ENCODE measurements at places on chromosomes 12 and 14.
A peak's percentile ranks its signal among the peaks of the same experiment; 100 is the strongest.

- DNase-seq: no peak
Measured at GRCh38 chr14:74394549-74394948, 31.5 kb downstream of the SYNDIG1L start.

DNA sequence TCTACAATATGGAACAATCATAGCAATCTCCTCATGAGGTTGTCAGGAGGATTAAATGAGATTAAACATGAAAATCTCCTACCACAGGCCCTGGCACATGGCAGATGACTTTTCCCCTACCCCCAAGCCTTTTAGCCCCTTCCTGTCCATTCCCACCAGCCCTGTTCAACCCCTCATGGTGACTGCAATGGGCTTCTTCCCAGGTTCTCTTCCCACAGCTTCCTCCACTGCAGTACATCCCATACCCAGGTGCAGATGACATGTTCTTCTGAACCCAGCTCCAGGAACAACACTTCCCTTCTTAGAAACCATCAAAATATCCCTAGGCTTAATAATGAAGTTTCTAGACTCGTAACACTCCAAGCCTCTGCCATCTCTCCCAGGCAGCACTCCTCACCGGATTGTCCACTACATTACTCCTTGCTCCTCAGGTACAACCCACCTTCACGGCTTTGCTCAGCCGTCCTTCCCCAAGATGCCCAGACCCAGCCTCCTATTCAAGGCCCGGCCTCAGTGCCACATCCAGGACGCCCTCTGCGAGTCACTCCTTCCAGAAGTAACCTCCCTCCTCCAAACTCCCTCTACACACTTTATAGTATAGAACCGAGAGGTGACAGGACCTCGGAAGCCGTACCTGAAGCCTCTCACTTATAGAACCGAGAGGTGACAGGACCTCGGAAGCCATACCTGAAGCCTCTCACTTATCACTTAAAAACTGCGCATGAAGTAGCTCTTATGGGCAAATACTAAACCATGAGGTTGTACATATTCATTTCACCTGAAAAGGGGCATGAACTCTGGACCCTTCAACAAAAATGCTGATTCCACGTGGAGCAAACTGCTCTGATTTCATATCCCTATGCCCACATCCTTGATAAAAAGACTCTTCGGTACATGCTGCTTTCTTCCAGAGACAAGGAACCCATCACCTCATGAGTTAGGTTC, 1.5 kb downstream of the CRACR2A start:
- no peak for DNase-seq

- DNase-seq: no peak
Measured at GRCh38 chr14:36852981-36853691, 191.5 kb downstream of the PAX9 start.

DNA sequence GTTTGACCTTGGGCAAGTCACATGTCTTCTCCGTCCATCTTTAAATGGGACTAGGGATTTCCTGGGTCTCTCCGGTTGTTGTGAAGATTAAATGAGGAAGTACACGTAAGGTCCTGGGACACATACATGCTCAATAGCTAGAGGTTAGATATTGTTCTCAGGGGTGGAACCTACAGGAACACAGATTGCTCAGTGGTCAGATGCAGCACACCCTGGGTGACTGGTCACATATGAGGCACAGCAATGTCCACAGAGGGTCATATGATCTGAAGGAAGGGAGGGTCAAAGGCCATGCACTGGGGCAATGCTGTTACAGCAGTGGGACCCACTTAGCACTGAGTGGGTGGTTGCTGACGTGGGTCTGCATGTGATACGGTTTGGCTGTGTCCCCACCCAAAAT, 11.4 kb upstream of the SLC8B1 start:
- no peak for DNase-seq

DNA sequence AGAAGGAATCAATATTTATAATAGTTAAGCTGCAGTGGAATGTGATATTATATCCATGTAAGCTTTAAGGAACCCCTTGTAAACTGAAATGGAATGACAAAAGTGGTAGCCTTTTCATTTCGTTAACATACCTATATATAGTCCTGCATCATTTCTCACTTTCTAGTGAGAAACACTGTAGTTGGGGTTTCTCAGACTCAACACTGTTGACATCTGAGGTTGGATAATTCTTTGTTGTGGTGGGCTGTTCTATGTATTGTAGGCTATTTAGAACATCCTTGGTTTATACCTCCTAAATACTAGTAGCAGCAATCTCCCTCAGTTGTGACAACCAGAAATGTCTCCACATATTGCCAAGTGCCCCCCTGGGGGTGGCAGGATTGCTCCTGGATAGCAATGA, 79.1 kb downstream of the RAD52 start:
- no peak for DNase-seq

DNA sequence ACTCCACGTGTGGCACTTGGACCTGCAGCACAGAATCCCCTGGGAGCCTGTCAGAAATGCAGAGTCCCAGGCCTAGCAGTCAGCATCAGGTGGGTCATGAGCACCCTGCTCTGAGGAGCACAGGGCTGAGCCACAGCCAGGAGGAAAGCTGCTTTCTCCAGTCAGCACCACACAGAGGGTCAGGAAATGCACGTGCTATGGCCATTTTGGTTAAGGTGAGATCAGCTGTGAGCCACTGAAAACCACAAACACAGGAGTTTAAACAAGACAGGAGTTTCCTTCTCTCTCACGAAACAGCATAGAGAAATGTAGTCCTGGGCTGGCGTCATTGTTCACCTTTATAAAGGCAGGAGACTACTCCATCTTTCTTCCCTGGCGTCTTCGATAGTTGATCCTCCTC, 204.5 kb upstream of the SFSWAP start:
- DNase-seq: no peak

GRCh38 chr14:69901113-69901951, 22.1 kb downstream of the SMOC1 start:
- no peak for DNase-seq

DNA sequence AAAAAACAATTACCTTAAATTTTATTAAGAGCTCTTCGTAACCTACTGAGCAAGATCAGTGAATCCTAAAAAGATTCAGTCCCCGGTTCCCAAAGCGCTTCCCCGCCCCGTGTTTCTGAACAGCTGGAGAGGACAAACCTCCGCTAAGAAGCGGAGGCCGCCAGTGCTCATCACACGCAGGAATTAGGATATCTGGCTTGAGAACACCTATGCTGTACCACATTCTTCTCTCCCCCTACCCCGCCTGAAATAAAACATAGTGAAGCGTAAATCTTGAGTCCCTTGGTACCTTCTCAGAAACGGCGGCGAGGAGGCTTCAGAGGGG, 774 bp upstream of the WDR20 start:
- DNase-seq: no peak

DNA sequence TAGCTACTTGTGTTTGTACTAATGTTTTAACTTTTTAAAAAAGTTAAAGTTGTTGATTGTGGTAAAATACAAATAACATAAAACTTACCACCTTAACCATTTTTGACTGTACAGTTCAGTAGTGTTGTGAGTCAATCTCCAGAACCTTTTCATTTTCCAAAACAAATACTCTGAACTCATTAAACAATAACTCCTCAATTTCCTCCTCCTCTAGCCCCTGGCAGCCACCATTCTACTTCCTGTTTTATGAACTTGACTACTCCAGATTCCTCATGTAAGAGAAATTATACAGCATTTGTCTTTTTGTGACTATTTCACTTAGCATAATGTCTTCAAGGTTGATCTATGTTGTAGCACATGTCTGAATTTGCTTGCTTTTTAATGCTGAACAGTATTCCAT, 299.1 kb upstream of the AMIGO2 start:
- no peak for DNase-seq

- no peak for DNase-seq
Measured at GRCh38 chr12:42086031-42086430, 58.6 kb downstream of the GXYLT1 start.

DNA sequence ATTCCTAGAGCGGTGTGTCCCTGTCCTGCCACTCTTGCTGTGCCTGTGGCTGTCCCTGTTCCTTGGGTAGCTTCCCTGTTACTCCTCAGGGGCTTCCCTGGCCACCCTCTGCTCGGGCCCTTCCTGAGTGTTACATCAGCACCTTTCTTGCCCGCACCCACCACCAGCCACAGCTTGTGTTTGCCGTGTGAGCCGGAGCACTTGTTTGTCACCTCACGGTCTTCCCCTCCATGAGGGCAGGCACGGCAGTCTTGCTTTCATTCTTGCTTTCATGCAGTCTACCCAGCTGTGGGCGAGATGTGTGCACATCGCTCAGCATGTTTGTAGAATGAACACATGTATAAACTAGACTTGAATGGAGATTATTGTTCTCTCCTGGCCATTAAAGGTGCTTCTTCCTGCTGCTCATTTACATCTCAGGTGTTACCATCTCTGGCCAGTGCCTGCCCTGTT, 42.0 kb downstream of the TRAF3 start:
- DNase-seq: peak; percentile 53
